NCI-H69 (cell line): ENCODE measurements at places on chromosomes 3 and 15.

DNA sequence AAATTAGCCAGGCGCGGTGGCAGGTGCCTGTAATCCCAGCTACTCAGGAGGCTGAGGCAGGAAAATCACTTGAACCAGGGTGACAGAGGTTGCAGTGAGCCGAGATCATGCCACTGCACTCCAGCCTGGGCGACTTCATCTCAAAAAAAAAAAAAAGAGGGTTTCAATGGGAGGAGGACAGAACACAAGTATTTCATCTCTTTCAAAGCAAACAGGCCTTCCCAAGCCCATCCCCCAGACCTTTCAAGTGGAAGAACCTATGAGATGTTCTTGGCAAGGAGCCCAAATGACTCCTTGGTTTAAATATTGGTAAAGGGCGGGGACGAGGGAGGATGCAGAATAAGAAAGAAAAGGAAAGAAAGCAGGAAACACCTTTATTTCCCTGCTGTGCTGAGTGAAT lies 62.2 kb upstream of the MCF2L2 start:
- peak; percentile 94 for DNase-seq

GRCh38 chr3:6770397-6770690 lies 90.6 kb upstream of the GRM7 start:
- DNase-seq: no peak

GRCh38 chr3:47578691-47579632 lies at the start of gene CSPG5:
Gene CSPG5, minus strand, starts transcription at chr3:47578865. Its CDS starts 172 bp downstream, at chr3:47578693.
- DNase-seq: peak; percentile 69

DNA sequence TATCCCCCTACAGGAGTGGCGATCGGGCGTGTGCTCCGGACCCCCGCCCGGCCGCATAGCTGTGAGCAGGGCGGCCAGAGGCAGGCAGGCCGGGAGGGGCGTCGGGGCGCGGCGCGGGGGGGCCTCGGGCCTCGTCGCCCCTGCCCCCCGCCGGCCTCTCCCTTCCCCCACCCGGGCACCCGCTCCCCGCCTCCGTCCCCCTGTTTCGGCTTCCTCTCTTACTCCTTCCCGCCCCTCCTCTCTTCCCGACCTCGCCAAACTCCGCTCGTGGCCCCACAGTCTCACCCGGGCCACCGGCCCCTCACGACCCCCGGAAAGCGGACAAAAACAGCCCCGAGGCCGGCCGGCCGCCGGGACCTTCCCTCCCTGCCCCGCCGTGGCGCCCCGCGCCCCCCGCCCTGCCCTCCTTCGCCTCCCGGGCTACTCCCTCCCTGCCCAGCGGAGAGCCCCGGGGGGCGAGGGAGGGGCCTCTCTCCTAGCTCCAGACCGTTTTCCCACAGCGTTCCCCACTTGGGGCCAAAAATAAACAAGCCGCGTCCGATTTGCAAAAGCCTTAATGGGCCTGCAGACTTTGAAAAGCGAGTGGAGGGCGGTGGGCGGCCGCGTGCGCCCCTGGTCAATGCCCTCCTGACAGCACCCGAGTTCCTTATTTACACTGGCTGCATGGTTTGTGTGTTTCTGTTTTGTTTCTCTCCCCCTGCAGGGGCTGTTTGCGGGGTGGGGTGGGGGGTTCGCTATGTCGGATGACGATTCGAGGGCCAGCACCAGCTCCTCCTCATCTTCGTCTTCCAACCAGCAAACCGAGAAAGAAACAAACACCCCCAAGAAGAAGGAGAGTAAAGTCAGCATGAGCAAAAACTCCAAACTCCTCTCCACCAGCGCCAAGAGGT lies 1.0 kb downstream of the UBE2E1 start:
- DNase-seq: peak; percentile 69

- peak; percentile 14 for DNase-seq
Measured at GRCh38 chr3:170475092-170475685, 56.5 kb downstream of the CLDN11 start.

DNA sequence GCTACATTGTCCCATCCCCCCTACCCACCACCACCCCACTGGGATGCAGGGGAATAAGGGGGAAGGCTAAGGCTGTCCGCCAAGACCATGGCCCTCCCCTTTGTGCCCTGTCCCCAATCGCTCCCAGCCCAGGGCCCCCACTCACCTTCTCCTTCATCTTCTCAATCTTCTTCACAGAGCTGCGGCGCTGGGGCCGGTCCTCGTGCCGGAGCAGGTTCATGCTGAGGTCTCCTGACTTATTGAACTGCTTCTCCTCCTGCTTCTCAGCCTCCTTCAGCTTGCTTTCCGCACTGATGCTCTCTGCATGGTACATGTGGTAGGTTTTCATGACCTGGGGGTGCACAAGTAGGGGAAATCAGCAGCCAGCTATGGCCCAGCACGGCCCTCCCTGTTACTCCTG lies 101.0 kb upstream of the RAD18 start:
- no peak for DNase-seq

DNA sequence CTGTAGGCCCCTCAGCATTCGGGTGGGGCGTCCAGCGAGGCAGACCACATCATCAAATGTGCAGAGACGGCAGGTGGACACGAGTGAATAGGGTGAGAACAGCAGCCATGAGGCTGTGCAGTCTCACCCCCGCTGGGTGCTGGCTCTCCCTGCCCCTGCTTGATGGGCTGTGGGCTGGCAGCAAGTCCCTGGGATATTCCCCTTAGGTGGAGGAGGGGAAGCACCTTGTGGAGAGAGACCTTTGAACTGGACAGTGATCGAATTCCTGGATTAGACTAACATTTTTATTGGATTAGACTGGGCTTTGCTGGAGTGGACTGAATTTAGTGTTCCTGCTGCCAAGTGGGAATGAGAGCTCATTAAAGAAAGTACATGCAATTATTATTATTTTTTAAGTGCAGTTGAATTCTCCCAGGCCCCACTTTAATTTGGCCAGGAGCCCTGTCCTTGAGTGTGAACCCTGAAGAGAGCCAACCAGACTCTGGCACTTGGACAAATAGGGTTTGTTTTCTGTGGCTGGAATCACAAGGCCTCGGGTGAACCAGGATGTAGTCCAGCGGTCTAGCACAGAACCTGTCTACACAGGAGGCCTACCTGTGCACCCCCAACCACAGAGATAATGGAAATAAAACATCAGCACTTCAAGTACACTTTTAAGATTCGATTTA lies 193.1 kb downstream of the ABHD5 start:
- DNase-seq: no peak

DNA sequence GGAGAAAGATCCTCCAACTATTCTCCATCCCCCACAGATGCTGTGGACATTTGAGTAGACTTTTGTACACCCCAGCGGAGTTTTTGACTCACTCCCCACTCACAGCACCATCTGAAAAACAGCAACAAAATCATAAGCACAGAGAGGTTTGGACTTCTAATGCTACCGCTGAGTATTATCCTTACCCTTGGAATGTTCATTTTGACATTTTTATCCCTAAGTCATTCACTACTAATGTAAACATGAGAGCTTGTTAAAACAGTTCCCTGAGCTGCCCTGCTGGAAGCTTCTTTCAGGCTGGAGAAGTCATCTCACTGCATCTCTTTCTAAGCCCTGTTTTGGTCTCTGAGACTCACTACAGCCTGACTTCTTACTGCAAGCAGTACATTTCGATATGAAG lies 1045.9 kb downstream of the MCTP2 start:
- no peak for DNase-seq

DNA sequence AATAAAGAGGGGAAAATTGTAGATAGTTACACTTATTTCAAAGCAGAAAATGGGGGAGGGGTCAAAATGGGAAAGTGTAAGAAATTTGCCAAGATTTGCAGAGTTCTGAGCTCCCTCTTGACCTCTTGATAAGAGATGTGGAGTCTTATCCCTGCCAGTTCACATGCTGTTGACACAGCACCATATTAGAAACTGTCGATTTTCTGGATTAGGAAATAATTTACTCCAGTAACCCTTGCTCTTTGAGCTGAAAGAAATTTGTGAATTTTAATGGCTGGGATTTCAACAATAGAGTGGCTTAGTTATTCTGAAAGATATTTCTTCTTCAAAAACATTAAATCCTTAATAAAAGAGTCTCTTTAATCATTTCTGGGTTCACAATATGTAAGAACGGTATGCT lies 306.2 kb upstream of the CNTN4 start:
- DNase-seq: no peak

DNA sequence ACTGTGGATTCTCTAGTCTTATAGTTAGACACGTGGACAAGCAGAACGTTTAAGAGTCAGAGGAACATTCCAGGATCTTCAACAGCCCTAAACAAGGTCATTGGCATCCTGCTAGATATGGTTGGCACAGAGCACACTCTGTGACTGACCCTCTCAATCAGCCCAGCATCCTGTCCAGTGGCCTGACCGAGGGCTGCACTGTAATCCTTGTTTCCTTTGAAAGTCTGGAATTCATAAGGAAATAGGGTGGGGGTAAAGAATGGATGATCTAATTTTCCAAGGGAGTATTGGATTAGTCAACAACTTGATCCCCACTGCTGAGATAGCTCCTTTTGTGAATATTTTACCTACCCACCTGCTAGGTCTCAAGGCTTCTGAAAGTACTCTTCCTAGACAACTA lies 94.5 kb upstream of the DLG1 start:
- no peak for DNase-seq

- DNase-seq: no peak
Measured at GRCh38 chr3:8524656-8525399, 23.2 kb downstream of the LMCD1 start.
